ENCODE measurements at places on chromosomes 13 and 19.

DNA sequence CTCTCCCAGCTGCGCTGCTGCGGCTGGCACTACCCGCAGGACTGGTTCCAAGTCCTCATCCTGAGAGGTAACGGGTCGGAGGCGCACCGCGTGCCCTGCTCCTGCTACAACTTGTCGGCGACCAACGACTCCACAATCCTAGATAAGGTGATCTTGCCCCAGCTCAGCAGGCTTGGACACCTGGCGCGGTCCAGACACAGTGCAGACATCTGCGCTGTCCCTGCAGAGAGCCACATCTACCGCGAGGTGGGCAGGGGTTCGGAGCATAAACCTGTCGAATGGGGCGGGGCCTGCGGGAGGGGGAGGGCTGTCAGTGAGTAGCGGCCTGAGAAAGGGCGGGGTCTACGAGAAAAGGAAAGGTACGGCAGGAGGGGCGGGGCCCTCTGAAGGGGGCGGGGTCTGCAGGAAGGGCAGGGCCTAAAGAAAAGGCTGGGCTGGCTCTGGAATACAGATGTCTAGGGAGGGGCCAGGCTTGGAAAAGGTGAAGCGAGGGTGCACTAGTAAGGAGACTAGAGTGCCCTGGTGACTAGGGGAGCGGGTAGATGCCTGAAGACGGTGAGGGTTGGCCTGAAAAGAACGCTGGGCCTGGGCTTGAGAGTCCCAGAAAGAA is 3.6 kb downstream of the CD37 start:
- DNase-seq: peak; percentile 29

DNA sequence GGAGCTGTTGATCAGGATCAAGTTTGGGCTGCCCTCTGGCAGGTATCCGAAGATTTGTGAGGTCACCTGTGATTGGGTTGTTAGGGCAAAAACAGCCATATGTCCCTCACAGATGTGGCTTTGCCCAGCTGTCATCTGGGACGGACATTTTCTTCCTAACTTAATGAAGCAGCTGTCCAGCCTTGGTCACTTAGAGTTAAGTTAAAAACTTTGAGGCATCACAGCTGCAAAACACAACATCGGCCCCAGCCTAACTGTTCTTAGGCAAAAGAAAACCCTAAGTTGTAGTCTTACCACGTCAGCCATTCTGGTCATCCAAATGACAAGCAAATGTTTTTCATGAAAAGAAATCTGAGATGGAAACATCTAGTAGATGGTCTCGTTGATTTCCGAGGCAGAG is 318.4 kb downstream of the DCLK1 start:
- DNase-seq: no peak

GRCh38 chr19:32497391-32497790 is 83.6 kb upstream of the PDCD5 start:
- DNase-seq: no peak

DNA sequence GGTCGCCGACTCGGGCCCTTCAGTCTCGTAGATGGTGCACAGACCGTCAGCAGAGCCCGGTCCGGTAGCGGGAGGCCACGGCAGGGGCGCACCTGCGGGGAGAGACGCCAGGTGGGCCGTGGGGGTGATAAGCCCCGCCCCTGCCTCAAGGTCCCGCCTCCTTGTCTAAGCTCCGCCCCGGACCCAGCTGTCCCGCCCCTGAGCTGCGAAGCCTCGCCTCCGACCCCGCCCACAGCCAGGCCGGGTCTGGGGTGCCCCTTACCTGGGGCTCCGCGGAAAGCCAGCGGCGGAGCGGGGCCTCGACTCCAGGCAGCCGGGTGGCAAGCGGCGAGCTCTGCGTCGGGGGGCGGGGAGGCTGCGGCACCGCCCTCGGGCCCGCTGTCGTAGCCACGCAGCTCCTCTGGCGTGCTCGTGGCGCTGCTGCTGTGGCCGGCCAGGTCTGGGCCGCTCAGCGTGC is 4.7 kb downstream of the PRR36 start:
- DNase-seq: peak; percentile 61

DNA sequence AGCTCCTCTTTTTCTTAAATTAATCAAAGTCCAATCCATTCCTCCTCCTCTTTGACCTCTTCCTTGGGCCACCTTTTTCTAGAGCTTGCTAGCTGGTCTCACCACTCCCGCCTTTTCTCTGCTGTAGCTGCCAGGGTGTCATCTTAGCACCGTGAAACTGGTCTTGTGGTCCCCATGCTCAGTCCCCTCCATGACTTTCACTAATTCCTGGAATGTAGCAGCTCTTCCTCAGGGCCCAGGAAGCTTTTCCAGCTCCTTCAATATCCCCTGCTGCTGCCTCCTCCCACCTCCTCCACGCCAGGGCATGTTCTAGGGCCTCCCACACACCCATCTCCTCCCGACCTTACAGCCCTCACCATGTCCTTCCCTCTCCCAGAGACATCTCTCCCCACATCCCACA is 222.2 kb downstream of the MYO16 start:
- DNase-seq: no peak

DNA sequence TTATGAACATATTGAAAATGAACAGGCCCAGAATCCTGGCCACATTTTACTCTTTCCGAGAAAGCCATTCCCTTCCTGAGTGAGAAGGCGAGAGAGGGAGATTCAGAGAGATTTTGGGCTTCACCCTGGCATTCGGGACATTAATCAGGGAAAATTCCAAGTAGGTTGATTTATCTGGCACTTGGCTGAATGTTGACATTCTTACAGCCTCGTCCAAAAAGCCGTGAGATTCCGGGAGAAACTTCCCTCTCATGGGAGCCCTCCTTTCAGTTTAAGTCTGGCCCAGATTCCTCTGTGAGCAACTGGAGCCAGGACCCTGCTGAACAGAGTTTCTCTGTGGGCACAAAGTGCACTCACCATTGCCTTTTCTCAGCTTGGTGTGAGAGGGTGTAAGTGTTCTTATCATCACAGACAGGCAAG is 129.2 kb upstream of the PEG3 start:
- DNase-seq: no peak

DNA sequence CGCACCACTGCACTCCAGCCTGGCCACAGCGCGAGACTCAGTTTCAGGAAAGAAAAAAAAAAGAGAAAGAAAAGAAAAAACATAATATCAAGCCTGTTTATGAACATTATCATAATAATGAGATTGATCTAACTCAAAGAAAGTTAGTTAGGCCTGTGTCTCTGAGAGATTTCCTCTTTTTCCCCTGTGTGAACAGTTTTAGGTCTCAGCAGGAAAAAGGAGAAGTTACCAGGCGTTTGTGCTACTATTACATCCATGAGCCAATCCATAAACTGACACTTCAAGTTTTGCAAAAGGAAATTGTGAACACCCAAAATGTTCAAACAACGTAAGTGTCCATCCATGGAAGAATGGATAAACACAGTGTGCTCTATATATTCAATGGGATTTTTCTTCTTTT is 3.8 kb downstream of the TARM1 start:
- DNase-seq: no peak

- DNase-seq: no peak
These were observed 59.6 kb upstream of the GJB6 start for GRCh38 chr13:20291675-20292074.

- no peak for DNase-seq
These were observed 15.3 kb downstream of the NACC1 start for GRCh38 chr19:13133241-13133870.

DNA sequence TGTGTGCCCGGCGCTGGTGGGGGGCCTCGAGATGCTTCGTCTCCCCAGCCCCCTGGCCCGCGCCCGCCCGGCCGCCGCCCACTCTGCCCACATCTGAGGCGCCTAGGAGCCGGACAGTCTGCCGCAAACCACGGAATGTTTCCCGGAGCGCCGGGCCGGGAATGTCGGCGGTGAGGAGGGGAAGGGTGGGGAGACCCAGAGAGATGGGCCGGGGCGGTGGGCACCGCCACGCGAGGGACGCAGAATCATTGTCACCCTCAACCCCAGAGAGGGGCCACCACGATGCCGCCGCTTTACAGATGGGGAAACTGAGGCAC is 46.1 kb upstream of the NFIC start:
- DNase-seq: no peak

- no peak for DNase-seq
These were observed 4.3 kb upstream of the ZFR2 start for GRCh38 chr19:3873151-3873550.

- no peak for DNase-seq
These were observed 329.0 kb downstream of the OLFM4 start for GRCh38 chr13:53357582-53357981.

- DNase-seq: no peak
These were observed 756.1 kb upstream of the MIR17HG start for GRCh38 chr13:90591260-90591926.

DNA sequence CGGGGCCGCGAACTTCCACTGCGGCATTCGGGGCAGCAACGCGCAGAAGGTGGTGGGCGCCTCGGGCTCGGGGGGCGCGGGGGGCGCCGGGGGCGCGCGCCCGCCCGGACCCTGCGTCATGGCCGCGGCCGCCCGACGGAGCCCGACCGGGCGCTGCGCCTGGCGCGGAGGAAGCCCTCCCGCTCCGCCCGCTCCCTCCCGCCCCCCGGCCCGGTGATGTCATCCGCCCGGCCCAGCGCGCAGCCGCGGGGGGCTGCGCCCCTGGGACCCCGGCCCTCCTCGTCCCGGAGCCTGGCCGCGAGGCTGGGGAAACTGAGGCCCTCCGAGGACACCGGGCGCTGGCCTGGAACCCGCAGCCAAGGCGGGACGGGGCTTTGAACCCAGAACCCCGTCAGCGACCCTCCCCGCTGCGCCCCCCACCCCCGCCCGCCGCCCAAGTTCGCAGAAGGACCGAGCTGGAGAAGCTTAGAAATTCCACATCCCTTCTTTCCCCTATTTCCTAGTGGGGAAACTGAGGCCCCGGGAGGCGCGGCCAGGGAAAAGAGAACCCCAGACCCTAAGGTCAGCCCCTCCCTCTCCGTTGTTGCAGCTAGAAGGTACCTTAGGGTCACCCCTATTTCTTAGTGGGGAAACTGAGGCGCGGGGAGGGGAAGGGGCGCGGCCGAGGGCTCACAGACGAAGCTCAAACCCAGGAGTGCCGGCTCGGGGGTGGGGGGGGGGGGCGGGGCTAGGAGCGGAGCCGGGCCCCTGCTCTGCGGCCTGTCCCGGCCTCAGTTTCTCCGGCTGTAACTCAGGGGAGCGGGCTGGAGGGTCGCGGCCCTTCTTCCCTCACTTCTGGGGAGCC is at the start of gene SHC2:
Gene SHC2 (minus strand): TSS at position 157 of the 844 bp plus-strand sequence. CDS start 37 bp downstream, at position 120.
- peak; percentile 45 for DNase-seq

DNA sequence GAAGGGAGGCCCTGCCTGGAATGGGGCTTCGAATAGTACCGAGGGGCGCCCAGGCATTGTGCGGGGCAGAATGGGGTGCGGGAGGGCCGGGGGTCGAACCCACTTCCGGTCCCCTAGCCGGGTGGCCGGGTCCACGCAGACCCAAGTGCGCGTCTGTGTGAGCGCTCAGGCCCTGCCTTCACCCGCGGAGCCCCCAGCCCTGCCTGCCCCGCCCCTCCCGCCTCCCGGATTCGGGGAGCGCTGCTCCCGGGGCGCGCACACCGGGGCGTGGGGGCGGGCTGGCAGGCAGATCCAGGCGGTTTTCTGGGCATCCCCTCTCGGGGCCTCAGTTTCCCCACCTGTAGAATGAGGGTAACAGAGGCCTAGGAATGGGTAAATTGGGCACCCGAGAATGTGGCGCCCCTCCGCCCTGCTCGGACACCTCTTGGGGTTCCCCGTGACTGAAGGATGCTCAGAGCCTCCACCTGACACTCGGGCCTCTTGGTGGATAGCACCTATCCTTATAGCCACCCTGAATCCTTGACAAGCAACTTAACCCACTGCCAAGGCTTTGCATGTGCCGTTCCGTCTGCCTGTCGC is 682 bp downstream of the PIK3R2 start:
- no peak for DNase-seq

GRCh38 chr19:31275068-31275334 is 74.2 kb downstream of the TSHZ3 start:
- DNase-seq: no peak

- DNase-seq: no peak
These were observed 16.6 kb upstream of the RAB8A start for GRCh38 chr19:16095071-16095571.

- DNase-seq: no peak
These were observed 105.6 kb upstream of the SERP2 start for GRCh38 chr13:44267980-44268379.

- peak; percentile 22 for DNase-seq
These were observed 6.6 kb upstream of the CD79A start for GRCh38 chr19:41870401-41870873.

- DNase-seq: no peak
These were observed 225.3 kb downstream of the NALCN start for GRCh38 chr13:101190976-101191375.
